ENCODE measurements at places on chromosomes 7 and 10.
A peak's percentile ranks its signal among the peaks of the same experiment; 100 is the strongest.

DNA sequence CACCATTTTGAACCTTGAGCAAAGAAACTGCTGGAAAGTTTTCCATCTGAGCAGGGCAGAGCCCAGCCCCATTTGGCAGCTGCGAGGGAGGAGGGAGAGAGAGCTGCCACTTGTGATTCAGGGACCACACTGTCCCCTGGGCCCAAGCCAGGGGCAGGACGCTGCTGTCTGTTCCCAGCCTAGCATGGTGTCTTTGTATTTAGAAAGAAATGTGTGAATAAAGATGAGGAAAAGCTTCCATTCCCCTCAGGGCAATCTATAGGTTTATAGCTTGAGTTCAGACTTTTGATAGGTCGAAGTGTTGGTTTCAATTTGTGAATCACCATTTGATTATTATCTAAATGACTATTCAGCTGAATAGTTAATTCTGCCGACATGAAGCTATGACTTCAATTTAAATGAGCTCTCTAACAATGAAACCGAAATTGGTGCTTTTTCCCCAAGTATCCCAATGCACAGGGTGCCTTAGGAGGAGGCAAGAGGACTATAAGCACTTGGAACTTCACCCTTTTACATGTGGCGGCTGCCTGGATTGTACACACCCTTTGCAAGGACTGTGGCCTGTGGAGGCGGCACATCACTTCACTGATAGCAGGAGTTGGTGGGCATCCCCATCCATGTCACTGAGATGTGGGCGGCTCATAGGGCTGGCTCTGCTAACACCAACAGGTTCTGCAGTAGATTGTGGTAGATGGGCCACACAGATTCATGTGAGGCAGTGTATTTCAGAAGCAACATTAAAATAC is 223.5 kb downstream of the CCDC3 start:
- no peak for DNase-seq

DNA sequence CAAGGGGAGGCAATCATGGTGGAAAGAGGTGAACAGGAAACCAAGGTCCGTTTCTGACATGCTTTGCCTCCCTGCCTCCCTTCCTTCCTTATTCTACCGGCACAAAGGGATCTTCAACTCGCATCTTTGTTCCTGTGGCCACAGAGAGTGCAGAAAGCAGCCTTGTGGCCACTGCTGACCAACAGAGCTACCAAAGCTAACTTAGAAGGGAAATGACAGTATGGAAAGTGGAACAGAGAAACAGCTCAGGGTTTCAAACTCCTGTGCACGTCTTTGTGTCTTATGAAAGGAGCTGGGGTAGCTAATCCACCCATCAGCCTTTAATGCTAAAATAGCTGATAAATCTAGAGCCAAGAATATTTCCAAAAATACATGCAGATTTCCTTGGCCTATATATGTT is 588.0 kb downstream of the SORCS1 start:
- DNase-seq: no peak

DNA sequence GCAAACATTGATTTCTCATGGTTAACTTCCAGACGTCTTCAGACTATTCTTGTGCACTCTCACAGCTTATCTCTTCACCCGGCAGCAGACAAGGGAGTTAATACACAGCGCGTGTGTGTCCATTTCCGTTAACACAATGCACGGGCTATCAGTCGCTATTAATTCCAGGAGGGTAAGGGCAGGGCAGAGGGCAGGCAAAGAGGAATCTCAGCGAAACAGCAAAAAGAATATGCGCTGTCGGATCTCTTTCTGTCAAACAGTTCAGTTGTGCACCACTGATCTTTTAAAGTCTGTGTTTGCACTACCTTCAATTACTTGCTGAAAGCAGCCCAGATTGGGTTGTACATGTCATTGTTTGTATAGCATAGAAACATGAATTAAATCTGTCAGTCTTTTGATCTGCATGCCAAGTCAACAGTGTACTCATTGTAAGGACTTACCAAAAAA is 41.1 kb upstream of the CABCOCO1 start:
- no peak for DNase-seq

- DNase-seq: no peak
Measured at GRCh38 chr7:92297736-92298135, 52.0 kb downstream of the ANKIB1 start.

- no peak for DNase-seq
Measured at GRCh38 chr7:425794-426188, 93.9 kb downstream of the PDGFA start.

GRCh38 chr10:132306864-132307751 is 642 bp downstream of the STK32C start:
- DNase-seq: peak; percentile 24
